GM12865 (cell line): ENCODE measurements at places on chromosomes 6 and 20.

DNA sequence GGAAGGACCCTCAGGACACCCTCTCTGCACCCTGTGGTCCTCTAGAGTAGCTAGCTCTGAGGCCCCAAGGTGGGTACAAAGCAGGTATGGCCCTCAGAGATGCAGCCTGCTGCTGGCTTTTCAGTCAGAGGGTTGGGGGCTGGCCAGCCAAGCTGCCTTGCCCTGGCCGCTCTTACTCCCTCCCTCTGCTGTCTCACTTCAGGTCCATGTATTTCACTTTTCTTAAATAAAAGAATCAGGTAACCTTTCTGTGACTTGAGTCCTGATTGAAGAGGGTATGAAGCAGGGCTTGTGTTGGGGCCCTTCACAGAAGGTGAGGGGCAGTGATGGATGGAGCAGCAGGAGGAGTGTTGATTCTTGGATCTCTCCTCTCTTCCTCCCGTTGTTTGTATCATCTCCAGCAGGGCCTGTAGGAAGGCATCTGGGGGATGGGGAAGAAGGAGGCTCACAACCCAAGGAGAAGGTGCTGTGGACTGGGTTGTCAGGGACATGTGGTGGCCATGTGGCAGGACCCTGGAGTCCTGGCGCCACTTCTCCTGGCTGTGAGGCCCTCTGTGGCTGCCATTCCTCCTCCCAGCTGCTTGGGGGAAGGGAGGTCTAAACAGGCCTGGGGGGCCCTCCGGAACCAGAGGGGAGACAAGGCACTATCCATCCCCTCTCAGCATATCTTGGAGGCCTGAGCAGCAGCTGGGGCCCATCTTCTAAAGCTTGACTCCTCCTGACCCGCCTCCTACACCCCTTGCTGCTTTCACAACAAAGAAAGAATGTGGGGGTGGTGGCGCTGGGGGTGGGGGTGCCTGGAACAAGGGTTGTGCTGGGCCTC, 1.1 kb upstream of the PTK7 start:
- no peak for DNase-seq

DNA sequence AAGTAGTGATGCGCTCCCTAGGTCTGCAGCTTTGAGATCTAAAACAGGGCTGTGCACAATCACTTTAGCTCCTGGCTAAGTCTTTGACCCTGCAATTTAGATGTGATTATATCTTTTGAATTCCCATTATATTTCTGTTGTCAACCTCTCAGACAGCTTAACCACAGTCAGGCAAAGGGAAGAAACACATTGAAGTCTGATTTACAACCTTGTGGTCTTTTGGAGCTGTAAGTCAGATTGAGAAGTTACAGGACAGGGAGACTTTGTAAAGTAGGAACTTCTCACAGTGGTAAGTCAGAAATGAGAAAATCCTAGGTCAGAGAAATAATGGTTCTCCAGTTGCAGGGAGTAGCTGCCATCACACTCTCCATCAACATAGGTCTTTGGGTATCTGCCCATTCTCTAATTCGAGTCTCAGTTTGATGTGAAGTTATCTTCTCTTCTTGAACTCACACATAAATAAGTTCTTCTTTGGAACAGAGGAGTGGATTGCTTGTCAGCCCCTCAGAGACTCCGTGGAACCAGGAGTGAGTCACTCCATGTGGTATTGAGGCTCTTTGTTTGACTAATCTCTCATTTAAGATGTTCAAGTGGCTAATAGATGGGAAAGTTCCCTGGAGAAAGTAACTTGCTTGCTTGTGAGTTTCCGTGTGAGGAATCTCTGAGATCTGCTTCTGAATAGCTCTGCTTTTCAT, 35.0 kb upstream of the SGK1 start:
- DNase-seq = no peak

DNA sequence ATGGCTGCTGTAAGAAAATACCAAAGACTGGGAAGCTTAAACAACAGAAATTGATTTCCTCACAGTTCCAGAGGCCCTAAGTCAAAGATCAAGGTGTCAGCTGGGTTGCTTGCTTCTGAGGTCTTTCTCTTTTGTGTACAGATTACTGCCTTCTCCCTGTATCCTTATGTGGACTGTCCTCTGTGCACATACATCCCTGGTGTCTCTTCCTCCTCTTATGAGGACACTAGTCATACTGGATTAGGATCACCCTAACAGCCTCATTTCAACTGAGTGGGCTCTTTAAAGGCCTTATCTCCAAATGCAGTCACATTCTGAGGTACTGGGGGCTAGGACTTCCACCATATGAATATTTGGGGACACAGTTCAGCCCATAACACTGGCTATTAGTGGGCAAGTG, 130.0 kb upstream of the DTNBP1 start:
- no peak for DNase-seq

GRCh38 chr6:82017288-82017687, 230.3 kb downstream of the IBTK start:
- DNase-seq = no peak

DNA sequence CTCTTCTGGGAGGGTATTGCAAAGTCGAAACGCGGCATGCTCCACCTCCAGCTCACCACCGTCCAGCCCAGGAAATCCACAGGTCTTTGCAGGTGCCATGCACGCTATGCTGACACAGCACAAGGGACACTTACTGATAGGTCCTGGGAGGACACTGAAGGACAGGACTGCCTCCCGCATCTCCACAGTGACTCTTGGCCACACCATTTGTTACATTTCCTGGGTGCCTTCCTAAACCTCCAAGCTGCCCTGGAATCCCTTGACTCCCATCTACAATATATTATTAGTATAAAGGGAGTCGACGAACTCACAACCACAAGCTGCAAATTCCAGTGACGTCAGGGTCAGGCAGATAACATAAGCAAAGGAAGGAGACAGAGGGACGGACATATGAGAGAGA, 106.9 kb downstream of the JPH2 start:
- DNase-seq = no peak

DNA sequence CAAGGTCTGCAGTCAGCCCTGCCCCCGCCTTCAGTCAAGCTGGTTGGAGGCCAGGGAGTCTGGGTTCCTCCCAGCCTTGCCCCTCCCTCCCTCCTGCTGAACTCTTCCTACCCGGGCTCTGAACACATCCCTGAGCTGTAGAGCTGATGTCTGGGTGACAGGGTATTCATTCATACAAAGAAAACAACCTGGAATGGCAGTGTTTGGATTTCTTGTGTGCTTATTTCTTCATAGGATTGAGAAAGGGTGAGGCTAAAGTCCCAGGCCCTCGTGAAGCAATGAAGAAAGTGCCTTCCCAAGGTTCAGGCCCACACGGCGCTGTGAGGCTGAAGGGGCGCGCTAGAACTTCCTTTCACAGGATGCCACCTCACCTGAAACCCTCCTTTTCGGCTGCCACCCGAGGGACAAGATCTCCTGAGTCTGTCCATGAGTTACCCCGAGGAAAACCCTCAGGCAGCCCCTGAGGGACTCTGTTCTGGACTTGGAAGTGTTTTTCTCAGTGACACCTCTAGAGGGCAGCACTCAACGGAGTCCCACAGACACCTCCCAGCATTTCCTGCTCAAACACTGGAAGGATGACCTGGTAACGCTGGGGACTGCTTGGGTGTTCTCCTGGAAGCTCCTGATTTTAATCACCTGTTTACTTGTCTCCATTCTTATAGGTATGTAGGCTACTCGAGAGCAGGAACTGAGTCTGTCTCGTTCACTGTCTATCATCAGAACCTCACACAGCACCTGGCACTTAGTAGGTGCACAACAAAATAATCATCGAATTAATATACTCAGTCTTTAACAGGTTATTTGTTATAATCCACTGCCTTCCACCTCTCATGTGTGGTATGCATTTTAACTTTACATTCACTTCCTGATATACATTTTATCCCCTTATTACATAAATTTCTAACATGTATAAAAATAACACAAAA, 11.8 kb upstream of the GSTA1 start:
- peak; percentile 44 for DNase-seq

GRCh38 chr6:127204281-127204680, 62.4 kb upstream of the RNF146 start:
- DNase-seq = no peak

DNA sequence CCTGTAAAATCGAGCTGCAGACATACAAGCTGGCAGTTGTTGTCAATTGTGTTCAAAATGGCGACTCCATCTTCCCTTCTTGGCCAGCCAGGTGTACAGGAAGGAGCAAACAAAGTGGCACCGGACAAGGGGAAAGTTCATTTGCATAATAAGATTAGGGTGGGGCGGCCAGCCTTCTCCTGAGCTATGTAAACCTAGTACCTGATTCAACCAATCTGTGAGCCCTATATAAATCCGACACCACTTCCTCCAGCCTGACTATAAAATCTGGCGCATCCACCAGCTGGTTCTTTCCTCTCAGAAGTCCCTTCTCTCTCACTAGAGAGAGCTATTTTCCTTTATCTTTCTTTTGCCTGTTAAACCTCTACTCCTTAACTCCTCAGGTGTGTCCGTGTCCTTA, 8.1 kb upstream of the HBS1L start:
- DNase-seq = no peak

- no peak for DNase-seq
These were observed 30.2 kb downstream of the ZHX3 start for GRCh38 chr20:41287327-41287726.

DNA sequence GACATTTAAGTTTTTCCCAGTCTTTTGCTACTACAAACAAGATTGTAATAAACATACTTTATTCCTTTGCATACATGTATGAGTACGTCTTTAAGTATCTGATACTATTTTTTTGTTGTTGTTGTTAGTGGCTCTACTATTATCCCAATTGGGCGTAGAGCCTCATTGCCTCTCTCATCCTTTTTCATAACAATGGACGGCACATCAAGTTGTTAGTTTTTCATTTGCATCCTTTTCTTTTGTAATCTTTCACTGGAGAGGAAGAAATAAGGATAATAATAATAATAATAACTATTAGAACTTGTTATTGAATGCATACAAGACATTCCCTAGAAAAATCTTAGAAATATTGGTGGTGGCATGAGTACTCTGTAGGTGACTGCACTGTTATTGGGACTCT, 23.1 kb downstream of the HS3ST5 start:
- DNase-seq = no peak

GRCh38 chr20:49230561-49231133, 11.4 kb downstream of the DDX27 start:
- DNase-seq = no peak

DNA sequence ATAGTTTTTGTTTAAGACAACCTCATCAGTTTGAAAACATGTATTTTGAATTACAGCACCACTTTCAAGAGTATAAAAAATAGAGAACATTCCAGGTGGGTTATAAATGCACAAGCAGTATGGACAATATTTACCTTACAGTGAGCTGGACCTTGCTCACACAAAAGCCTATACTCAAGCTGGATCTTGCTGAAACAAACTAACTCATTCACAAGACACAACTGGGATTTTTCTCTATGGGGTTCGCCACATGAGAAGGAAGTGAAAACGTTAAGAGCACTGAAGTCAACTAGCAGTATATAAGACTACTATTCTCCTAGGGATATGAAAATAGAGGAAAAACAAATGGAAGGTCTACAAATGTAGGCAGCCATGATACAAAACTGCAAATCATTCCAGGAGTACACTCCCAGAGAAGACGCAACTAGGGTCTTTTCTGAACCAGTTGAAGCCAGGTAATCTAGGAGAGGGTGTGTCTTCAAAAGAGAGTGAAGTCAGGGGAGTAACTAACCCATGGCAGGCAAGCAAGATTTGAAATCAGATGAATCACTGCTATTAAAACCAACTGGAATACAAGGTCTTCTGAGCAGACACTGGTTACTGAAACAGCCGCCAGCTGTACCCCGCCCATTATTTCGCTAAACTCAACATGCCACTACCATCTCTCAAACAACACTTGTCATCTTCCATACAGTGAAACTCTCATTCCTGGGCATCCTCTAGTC, 26.5 kb downstream of the STAU1 start:
- DNase-seq = peak; percentile 21

- DNase-seq = no peak
These were observed 61.5 kb downstream of the RREB1 start for GRCh38 chr6:7169296-7169721.

DNA sequence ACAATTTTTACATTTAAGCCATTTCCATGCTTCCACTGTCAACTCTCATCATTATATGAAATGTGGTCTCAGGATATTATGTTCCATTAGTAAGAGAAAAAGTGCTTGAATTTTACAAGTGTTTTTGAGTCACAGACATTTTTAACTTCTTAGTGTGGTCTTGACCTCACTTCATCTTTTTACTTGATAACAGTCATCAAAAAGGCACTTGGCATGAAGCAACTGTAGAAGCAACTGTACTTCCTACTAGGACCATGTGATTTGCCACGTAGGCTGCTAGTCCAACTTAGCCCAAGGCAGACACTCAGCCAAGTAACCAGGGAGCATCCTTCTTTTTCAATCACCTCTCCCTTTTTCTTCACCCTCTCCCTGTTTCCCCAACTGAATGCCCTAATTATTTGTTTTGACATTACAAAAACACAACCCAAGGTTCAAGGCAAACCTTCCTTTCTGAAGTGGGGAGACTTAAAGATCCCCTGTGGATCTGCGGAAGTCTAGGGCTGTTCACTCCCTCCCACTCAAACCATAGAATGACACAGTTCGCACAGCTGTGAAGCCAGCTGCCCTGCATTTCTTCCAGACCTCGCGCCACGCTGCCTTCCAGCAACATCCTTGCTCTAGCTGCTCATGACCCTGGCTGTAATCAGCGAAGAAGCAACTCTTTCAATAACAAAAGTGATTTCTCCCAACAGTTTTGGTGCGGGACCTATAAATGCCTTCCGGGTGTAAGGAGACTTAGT, 45.0 kb downstream of the PHACTR1 start:
- DNase-seq = no peak

GRCh38 chr6:120671519-120671918, 662.8 kb downstream of the TBC1D32 start:
- DNase-seq = no peak

GRCh38 chr6:41675176-41675775, 37.0 kb downstream of the MDFI start:
- no peak for DNase-seq

DNA sequence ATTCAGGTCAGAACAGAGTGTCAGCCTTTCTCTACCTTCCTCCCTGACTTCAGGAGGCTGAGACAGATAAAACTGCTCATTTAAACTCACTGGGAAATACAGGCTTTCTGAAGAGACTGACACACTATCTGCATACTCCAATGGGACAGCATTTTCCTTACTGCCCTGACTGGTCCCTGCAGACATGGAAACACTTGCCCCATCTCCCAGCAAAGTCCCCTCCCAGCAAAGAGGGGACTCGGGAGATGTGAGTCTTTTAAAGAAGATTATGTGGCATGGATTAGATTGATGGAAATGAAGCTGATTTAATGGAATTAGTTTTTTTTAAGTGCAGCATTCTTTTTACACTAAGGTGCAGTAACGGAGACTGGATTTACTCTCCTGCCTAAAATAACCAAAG, 90.8 kb downstream of the CFAP61 start:
- DNase-seq = no peak

- DNase-seq = no peak
These were observed 4.5 kb upstream of the SERINC1 start for GRCh38 chr6:122476131-122476530.

DNA sequence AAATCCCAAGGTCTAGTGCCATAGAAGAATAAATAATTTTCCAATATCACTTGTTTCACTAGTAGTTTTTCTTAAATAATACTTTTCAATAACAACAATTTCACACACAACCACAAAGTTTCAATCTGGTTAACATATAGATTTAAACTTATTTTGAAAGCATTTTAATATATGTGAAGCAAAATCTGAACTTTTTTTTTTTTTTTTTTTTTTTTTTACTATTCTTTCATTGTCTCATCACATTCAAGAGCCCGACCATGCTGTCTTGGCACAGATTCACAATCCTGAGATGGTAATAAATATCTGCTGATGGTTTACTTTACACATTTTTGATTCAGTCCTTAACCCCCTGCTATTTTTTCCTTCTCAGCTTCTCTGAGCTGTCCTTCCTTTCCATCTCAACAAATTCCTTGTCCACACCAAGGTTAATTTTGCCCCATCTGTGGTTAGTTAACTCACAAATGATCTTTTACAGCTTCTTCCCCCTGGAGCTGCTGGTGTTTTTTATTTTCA, 262.8 kb downstream of the TMEM242 start:
- no peak for DNase-seq
